Stimulated activated CD4-positive, alpha-beta T cell treated with anti-CD3 and anti-CD28 coated beads, Interleukin-4, amount 100 ng/mL, for 24 hours (primary cell): ENCODE measurements at places on chromosomes 1 and 21.
A peak's percentile ranks its signal among the peaks of the same experiment; 100 is the strongest.

DNA sequence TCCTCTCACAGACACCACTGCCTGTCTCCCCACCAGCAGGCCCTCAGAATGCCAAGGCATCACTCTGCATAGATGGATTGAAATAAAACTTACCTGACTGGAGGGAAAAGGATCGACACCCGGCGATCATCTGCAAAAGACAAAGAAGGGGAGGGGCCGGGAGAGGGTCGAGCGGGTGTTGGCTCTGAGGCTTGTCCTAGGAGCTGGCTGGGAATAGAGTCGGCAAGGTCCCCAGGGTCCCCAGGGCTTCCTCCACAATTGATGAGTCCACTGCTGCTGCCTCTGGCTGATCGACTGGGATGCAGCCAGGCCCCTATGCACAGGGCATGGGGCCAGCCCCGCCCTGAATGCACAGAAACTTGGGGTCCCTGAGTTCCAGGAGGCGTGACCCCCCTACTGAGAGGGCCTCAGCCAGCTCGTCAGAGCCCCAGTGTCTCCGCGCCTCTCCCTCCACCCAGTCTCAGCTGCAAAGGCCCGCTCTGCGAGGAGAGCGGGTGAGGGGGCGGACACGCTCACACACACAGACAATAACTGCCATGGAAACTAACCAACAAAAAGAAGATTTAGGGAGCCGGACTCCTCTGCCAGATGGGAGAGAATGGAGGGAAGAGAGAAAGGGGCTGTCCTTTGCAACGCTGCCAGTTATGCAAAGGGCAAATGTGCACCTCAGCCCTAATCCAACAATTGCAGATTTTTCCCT, at the start of gene KLHDC8A:
TSS of gene KLHDC8A (minus strand) at position 483 of the 700 bp plus-strand sequence. CDS start 13,318 bp downstream, outside the sequence.
- DNase-seq, result no peak

DNA sequence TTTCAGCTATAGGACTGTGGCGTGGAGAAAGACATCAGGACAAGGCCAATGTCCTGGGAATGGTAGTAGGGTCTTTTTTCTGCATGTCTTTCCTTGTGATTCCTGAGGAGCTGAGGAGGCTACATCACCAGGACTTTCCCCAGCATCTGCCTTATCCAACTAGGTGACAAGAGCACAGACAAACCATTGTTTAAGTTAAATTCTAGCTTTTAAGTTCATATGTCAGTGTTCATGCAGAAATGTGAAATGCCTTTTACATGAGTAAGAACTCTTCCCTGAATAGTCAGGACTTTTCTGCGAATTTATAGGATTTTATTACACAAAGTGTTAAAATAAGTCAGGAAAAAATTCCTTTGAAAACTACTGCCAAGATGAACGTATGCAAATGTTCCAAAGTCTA, 154.2 kb downstream of the PTGER3 start:
- DNase-seq, result no peak

- peak; percentile 32 for DNase-seq
Observed at GRCh38 chr1:3695326-3696217, 43.3 kb downstream of the TP73 start.

DNA sequence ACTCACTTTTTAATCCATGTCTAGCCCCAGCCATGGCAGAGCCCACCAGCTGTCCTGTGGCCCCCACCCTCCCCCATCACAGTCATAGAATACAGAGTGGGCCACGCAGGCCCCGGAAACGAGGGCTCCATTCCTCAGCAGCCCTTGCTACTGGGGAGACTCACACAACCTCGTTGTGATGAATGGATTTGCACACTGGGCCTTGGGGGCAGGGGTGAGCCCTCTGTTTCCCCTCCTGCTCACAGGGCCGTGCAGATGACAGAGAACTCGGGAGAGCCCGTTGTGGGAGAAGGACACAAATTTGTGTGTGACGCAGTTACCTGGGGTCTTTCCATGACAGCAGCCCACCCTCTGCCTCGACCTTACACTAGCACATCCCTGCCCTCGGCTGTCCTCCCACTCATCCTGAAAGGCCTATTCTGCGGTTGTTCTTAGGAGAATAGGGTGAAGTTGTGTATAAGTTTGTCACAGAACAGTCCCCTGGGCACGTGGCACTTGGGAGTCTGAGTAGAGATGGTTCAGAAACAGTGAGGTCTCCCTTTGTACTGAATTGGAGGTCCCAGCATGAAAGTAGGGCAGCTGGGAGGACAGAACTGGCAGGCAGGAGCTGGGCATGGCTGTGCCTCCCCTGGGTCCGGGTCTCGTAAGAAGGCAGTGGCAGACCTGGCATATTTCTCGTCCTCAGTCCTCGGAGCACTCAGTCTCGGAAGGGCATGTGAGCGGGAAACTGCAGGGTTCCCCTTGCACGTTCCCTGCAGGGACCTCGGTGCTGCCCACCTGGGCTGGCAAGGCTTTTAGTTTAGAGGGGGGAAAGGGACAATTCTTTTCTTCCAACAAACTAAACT, 6.8 kb downstream of the AGT start:
- no peak for DNase-seq

GRCh38 chr1:63454269-63454668, 68.8 kb downstream of the ITGB3BP start:
- no peak for DNase-seq

GRCh38 chr1:247228133-247228532, 27.7 kb upstream of the VN1R5 start:
- DNase-seq, result no peak

- DNase-seq, result no peak
Observed at GRCh38 chr21:36059823-36060158, 535 bp downstream of the SETD4 start.

DNA sequence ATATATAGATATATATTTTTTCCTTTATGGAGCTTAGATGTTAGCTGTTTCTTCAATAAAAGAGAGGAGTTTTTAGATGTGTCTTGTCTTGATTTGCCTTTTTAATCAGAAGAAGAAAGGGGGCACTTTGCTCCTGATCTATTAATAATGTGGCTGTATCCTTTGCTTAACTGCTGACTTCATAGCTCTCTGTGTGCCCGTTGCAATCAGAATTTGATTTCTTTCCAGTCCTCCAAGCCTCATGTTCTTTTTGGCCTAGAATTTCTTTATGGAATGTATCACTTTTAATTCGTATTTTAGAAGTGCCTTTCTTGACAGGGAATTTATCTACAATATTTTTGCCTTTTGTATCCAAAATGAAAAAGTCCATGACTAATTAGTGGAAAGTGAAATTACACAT, 85.3 kb downstream of the C1orf21 start:
- no peak for DNase-seq

DNA sequence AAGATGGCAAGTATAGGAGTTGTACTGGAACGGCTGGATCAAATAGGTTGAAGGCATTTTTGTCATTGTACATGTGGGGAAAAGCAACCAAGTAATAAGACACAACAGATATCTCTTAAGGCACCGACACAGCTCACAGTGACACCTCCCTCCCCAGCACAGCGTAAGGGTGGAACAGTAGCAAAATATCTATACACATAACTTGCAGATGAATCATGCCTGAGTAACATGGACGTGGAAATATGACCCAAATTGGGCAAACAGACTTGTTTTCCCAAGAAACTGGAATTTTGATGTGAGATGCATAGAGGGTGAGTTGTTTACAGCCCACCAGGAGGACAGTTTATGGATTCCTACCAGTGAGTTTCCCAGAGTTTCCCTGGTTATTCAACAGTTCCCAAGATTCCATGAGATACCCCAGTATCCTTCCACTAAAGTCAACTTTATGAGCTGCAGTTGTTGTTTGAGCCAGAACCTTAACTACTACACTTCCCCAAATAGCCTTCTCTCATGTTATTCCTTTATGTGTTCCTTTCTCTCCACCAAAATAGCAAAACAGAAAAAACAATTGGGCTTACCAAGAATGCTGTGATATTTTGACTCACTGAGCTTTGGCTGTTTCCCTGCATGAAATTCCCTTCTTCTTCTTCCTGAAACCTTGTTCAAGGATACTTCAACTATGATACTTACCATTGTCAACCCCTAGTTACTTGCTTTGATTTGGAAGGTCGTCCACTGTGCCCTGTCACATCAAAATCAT, 7.1 kb upstream of the DR1 start:
- DNase-seq, result no peak
